SW480 (cell line): ENCODE measurements at places on chromosomes 7 and 10.

DNA sequence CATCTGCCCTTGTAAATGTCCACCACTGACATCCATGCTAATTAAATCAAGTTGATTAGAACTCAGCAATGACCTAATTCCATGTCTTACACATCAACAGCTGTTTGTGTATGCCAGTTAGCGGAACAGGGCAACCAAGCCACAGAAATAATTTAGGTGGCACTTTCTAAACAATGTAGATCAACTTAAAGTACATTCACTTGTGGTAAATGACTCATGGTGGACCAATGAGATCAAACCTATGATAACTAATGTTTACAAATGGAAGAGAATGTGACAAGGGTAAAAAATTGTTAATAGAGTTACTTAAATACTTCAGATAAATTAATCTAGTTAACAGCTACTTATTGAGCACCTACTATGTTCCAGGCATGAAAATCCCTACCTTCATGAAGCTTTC lies 63.1 kb upstream of the ICA1 start:
- DNase-seq = peak; percentile 68

DNA sequence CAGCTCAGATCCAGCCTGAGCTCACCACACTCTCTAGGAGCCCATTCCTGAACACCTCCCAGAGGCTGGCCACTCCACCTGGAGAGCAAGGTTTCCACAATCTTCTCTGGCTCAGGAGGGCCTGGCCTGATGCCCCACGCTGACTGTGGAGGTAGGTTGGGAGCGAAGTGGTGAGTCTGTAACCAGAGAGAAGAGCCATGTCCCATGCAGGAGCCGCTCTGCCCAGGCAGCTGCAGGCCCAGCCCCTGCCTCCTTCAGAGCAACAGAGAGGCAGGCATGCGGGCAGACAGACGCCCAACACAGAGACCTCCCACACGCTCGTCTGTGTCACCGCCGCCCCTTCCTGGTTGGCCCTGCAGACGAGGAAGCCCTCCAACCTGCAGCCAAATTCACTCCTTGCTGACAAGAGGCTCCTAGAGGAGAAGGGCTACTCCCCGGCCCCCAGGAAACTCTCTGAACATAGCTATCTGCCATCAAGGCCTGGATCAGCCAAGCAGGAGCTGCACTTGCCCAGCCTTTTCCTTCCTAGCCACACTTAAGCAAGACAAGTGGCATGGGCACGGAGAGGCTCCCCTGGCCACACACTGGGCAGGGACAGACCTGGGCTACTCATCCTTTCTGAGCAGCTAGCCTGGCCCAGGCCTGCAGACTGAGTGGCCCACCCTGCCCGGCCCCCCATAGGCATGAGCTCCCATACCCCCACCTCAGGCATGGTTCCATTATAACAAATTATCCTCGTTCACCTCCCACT lies 101.9 kb downstream of the GRID1 start:
- DNase-seq = no peak

GRCh38 chr7:117937049-117937752 lies 64.0 kb upstream of the CTTNBP2 start:
- no peak for DNase-seq

DNA sequence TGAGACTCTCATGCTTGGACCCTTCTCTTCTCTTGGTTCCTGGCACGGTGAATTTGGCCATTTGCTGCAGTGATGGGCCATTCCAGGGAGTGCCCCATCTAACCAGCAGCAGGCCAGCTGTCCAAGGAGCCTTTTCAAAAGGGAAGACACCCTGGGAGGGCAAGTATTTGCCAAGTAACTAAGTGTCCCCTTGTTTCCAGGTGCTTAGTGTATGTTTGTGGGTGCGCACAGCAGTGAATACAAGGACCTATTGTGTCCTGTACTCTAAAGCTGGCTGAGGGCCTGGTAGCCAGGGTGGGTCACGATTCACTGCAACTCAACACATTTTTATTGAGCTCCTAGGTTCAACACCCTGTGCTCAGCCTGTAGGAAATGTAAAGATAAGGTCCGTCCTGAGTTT lies 348.8 kb downstream of the RNLS start:
- DNase-seq = no peak

DNA sequence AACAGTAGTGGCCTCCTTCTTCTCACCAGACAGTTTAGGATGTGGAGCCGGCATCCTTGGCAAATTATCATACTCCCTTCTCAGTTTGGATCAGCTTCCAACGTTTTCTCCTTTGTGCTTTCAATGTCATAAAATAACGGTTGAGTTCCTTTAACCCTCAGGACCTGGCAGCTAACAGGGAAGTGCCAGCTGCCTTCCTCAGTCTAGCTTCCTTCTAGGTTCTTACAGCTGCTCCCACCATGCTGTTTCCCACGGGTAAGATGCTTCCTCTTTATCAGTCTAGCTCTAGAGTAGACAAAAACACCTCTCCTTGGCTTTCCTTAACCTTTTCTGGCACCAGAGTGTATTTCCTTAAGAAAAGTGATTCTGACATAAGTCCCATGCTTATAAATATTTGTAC lies 33.2 kb downstream of the BLVRA start:
- no peak for DNase-seq

GRCh38 chr10:50310560-50311174 lies 59.4 kb upstream of the ASAH2 start:
- peak; percentile 11 for DNase-seq

- no peak for DNase-seq
Observed at GRCh38 chr10:70494536-70494935, 16.0 kb downstream of the PALD1 start.

- DNase-seq = no peak
Observed at GRCh38 chr7:21893401-21893800, 52.3 kb downstream of the CDCA7L start.

DNA sequence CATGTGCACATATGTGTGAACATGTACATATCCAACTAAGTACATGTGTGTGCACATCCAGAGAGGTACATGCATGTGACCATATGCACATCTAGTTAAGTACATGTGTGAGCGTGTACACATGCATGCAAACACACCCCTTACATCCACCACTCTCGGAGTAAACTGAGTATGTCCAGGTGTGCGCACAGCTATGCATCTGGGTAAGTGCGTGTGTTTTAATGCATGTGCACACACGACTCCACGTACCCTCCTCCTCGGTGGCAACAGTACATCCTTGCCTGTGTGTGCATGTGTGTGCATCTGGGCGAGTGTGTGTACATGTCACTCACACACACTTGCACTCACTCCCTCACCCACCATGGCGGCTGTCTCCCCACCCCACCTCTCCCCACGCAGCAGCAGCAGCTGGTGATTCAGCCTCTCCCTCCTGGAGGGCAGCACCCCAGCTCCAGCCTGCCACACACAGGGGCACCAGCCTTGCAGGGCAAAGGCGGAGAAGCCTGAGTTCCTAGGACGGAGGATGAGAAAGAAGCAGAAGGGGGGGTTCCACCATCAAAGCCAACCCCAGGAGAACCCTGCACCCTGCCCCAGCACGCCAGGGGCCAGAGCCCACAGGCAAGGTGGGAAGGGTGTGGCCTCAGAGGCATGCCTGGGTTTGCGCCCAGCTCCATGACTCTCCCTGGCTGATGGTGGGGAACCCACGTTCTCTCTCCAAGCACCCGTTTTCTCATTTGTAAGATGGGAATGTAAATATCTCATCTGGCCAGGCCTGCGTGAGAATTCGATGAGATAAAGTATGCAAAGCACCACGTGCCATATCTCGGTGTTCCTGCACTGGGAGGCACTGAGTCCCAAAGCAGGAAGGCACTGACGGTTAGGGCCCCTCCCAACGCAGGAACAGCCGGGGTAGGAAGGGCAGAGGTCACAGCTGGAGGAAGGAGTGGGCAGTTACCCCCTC lies 27.7 kb upstream of the DNAAF5 start:
- DNase-seq = no peak

DNA sequence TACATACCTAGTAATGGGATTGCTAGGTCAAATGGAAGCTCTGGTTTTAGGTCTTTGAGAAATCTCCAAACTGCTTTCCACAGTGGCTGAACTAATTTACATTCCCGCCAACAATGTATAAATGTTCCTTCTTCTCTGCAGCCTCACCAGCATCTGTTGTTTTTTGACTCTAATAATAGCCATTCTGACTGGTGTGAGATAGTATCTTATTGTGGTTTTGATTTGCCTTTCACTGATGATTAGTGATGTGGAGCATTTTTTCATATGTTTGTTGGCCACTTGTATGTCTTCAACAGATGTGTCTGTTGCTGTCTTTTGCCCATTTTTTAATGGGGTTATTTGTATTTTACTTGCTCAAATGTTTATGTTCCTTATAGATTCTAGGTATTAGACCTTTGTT lies 675.5 kb downstream of the SUGCT start:
- DNase-seq = no peak

DNA sequence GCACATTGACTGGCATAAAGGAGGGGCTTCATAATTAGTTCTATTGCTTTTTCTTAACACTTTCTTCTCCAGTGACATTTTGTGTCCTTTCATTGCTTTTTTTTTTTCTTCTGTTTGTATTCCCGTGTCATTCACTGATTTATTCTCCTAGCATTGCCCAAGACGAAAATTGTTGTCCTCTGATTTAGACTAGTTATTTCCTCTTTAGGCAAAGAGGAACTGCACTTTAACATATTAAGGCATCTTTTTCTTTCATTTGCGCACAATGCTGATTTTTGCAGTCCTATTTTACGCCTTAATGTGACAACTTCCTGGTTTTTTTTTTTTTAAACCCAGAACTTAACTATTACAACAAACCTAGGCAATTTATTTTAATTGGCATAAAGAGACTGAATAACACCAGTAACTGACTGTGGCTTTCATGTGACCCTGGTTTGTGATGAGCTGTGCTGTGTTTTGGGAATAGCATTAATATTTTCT lies 39.7 kb downstream of the ARID5B start:
- no peak for DNase-seq

- peak; percentile 74 for DNase-seq
Observed at GRCh38 chr7:143263266-143264195, at the start of gene GSTK1. TSS of gene GSTK1 (plus strand) at chr7:143263441. CDS start at chr7:143263514, 73 bp downstream.

GRCh38 chr10:95295031-95295755 lies 4.4 kb upstream of the PDLIM1 start:
- peak; percentile 69 for DNase-seq

GRCh38 chr10:2367083-2367482 lies 629.8 kb upstream of the ADARB2 start:
- no peak for DNase-seq

DNA sequence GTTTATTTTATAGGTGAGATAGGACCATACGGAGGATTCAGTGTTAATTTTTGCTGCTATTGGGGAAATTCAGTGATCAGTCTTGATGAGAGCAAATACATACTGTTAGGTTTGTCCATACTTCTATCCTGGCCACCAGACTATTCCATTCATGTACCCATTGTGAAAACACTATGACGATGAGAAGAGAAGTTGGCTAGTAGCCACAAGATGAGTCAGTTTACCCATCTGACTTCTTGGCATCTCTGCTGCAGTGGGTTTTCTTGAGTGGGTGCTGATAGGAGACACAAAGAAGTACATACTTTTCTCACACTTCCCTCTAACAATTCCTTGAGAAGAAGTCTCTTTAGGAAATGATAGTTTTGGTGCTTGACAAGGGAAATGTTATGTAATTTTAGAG lies 133.1 kb downstream of the TFPI2 start:
- DNase-seq = no peak

GRCh38 chr10:83991986-83992753 lies 147.1 kb upstream of the GHITM start:
- peak; percentile 25 for DNase-seq

GRCh38 chr10:73971636-73972354 lies 26.1 kb upstream of the VCL start:
- DNase-seq = no peak

- DNase-seq = no peak
Observed at GRCh38 chr10:85599081-85599480, 767.5 kb downstream of the GRID1 start.

- DNase-seq = no peak
Observed at GRCh38 chr10:12561307-12561706, 212.0 kb downstream of the CAMK1D start.

DNA sequence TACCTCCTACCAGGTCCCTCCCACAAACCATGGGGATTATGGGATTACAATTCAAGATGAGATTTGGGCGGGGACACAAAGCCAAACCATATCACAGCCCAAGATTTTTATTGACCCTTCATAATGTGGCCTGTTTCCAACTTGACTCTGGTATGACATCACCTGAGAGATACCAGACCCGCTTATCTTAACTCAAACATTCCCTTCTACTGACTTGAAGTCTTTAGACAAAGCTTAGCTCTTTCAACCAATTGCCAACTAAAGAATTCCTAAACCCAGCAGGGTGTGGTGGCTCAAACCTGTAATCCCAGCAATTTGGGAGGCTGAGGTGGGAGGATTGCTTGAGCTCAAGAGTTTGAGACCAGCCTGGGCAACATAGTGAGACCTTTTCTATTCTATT lies 67.9 kb downstream of the CLRN3 start:
- DNase-seq = no peak

GRCh38 chr7:24831240-24831639 lies 74.0 kb upstream of the GSDME start:
- DNase-seq = no peak

GRCh38 chr10:17431871-17432311 lies 22.5 kb downstream of the ST8SIA6 start:
- no peak for DNase-seq

DNA sequence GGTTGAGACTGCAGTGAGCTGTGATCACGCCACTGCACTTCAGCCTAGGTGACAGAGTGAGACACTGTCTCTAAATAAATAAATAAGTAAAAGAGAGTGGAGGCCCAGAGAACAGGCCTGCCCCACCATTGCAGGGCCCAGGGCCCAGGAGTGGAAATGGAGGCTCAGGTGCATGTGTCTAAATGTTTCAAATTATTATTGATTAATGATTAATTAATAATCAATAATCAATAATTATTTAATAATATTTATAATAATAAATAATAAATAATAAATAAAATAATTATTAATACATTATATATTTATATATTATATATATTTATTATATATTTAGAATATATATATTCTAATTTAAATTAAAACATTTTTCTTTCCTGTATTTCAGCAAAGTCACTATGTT lies 53.7 kb upstream of the ZRANB1 start:
- DNase-seq = no peak

DNA sequence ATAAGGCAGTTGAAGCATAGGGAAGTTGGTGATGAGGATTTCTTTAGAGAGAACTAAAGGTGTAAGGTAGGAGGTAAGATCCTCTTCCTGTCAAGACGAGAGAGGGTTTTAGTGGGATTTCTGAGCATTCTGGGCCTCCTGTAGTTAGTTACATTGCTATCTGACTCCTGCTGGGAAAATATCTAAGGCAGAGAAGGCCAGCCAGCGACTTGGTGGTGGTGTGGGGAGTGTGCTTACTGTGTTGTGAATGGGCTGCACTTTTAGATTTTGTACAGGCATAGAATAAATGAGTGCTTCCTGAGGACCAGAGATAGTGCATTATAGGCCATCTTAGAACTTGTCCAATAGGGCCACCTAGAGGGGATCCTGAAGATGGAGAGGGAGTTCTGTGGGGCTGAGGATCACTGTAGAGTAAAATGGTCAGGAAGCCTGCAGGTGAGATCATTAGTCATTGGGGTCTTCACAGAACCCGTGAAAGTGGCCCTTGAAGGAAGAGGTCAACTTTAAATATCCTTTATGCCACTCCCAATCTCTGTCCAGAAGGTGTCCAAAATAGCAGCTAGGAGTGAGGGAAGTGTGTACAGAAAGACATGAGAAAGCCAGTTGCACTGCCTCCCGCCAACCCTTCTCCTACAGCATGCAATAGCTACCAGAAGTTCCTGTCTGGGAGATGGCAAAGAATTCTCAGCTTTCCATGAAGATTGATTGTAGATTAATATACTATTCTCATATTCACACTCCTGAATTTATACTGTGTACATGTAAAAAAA lies 266.6 kb downstream of the POLR1F start:
- DNase-seq = peak; percentile 63
